ENCODE measurements at places on chromosomes 7 and 10. TPM values are rescaled to one million over a fixed set of nuclear protein-coding genes. Genes with fewer than 3 reads are reported as not detected.

The CLDN15 gene
- total RNA-seq: 8.7 TPM

The STK32C gene
- total RNA-seq: 13.6 TPM

The CYP3A5 gene
- 0.07 TPM for total RNA-seq

The ANKRD30A gene
- total RNA-seq: not detected

The GIGYF1 gene
- 21.3 TPM for total RNA-seq

The PLAC9 gene
- total RNA-seq: 2.3 TPM

The GJD4 gene
- total RNA-seq: not detected

The SORCS1 gene
- total RNA-seq: 1.1 TPM

The OR2A7 gene
- total RNA-seq: 0.64 TPM

The POU6F2 gene
- 0.45 TPM for total RNA-seq

- DNase-seq: no peak
- no peak overlapping the region for H3K27ac ChIP-seq
- no peaks in the 10 kb centered on the region for H3K36me3 ChIP-seq
These were observed 53.2 kb downstream of the ICA1 start for GRCh38 chr7:8208816-8209215.

GRCh38 chr7:128833148-128833945 is 3.1 kb downstream of the FLNC start:
- H3K4me1 ChIP-seq: peaks cover 58% of the 10 kb centered on the region
- H3K4me3 ChIP-seq: peak overlapping the region; percentile 93
- H3K36me3 ChIP-seq: peaks cover 20% of the 10 kb centered on the region
- no peaks in the 10 kb centered on the region for H3K27me3 ChIP-seq
- DNase-seq: peak; percentile 93

DNA sequence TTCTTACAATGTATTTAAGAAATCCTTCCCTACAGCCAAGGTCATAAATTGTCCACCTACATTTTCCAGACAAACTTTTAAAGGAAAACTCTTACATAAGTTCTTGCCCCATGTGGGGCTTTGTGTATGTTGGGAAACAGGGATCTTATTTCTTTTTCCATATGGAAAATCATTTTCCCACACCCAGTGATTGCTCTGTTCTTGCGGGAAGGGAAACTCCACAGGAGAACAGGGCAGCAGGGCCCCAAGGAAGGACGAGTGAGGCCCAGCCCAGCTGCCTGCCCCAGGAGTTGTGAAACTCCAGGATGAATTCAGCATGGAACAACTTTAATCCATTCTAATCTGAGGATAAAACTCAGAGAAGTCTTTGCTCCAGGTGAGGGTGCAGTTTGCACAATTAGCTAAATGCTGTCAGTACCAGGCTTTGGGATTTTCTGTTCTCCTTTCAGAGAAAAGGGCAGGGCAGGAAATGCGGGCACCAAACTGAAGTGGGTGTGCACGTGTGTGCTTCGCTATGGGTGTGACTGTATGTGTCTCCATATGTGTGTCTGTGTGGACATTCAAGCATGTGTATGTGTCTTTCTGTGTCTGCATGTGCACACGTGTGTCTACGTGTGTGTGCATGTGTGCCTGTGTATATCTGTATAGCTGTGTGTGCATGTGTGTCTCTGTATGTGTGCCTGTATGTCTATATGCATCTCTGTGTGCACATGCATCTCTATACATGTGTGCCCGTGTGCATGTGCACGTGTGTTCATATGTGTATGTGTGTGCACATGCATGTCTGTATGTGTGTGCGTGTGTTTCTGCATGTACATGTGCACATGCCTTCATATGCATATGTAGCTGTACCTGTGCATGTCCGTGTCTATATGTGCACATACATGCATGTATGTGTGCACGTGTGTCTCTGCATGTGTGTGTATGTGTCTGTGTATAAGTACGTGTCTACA is 102.0 kb upstream of the FAM20C start:
- H3K4me1 ChIP-seq: peaks cover 61% of the 10 kb centered on the region
- H3K4me3 ChIP-seq: no peak overlapping the region
- peak overlapping the region; percentile 70 for H3K27ac ChIP-seq
- peak; percentile 49 for DNase-seq
- no peaks in the 10 kb centered on the region for H3K36me3 ChIP-seq
- no peaks in the 10 kb centered on the region for H3K27me3 ChIP-seq

DNA sequence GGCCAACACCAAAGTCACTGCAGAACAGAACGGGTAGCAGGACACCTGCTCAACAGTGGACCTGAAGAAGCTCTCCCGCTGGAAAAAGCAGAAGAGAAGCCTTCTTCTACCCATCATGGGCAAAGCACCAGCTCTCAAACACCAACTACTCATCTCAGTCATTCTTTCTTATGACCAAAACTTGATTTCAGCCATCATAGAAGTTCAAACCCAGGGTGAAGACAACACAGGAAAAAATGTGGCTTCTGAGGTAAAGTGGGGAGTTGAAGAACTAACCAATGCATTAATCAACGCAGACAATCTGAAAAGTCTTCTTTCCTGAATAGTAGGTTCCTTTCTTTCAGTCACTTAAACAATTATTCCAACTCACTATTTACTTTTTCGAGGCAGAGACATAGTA is 83.3 kb downstream of the ELMO1 start:
- H3K4me3 ChIP-seq: no peak overlapping the region
- no peaks in the 10 kb centered on the region for H3K27me3 ChIP-seq
- no peak for DNase-seq
- H3K4me1 ChIP-seq: no peaks in the 10 kb centered on the region
- no peaks in the 10 kb centered on the region for H3K36me3 ChIP-seq
- no peak overlapping the region for H3K27ac ChIP-seq

DNA sequence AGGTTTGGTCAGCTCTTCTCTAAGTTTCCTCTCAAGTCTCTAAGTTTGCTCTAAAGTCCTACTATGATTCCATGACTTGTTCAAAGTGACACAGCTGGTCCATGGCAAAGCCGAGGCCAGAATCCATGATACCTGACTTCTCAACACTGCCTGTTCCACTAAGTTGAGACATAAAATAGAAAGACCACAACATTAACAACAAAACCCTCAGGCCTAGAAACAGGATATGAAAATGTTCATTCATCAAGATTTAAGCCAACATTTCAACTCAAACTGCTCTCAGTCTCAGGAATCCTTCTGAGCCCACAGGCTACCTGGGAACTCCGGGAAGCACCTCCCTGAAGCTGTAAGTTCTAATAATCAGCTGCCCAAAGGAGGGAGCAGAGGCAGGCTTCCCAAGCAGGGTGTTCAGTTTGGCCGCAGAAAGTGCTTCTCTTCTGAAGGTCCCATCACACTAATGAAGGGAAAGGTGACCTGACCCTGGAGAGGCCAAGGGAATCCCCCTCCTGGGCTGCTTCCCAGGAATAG is 62.9 kb downstream of the STK17A start:
- H3K27ac ChIP-seq: peak overlapping the region; percentile 99
- peaks cover 5% of the 10 kb centered on the region for H3K36me3 ChIP-seq
- DNase-seq: no peak
- H3K4me3 ChIP-seq: no peak overlapping the region
- H3K4me1 ChIP-seq: peaks cover 55% of the 10 kb centered on the region

GRCh38 chr10:77744245-77744644 is 106.6 kb upstream of the KCNMA1 start:
- H3K4me1 ChIP-seq: peaks cover 5% of the 10 kb centered on the region
- DNase-seq: no peak

DNA sequence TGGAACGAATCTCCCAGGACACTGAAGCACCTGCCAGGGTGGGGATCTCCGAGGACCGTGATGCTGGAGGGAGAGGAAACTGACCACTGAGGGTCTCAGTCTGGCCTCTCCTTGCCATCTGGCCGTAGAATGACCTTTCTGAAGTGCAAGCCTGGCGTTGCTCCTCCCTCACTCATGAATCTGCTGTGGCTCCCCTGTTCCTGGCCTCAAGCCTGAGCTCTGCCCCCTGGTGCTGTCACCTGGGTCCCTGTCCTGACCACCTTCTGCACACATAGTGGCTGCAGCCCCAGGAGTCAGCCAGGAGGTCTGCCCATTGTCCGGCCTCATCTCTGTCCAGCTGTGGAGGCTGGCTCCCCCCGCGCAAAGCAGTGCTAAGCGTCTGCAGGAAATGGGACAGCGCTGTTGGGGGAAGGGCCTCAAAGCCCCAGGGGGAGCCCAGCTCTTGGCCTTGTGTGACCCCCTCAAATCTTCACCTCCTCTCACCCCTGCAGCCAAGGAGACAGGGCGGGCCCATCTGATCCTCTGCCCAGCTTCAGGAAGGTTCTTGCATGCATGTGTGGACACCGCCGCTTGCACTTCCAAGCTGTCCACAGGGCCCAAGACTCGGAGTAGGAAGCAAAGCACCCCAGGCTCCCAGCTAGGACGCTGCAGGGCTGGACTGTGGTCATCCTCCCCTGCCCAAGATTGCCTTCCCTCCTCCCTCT is 65.7 kb downstream of the MYL10 start:
- no peak overlapping the region for H3K27ac ChIP-seq
- H3K27me3 ChIP-seq: peaks cover 27% of the 10 kb centered on the region
- no peak overlapping the region for H3K4me3 ChIP-seq
- H3K4me1 ChIP-seq: no peaks in the 10 kb centered on the region
- no peaks in the 10 kb centered on the region for H3K36me3 ChIP-seq
- no peak for DNase-seq

DNA sequence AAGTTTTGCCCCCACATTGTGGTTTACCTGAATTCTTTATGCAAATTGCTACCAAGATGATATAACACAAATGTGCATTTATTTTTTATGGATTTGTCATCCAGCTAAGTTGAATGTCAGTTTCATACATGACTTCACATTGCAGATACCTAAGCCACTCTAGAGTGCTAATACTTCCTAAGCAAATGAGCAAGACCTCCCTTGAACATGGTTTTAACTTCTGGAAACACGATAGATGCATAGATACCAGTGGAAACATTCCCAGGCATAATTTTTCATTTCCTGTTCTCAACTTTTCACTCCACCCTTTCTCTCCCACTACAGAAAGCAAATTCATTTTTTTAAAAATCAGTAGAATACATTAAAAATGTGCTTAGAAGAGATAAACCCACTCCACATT is 20.3 kb downstream of the GOT1 start:
- H3K36me3 ChIP-seq: peaks cover 8% of the 10 kb centered on the region
- no peak overlapping the region for H3K4me3 ChIP-seq
- no peaks in the 10 kb centered on the region for H3K4me1 ChIP-seq
- no peak for DNase-seq

- H3K4me1 ChIP-seq: peaks cover 7% of the 10 kb centered on the region
- H3K36me3 ChIP-seq: no peaks in the 10 kb centered on the region
- no peaks in the 10 kb centered on the region for H3K27me3 ChIP-seq
- DNase-seq: peak; percentile 1
These were observed 141.3 kb upstream of the VKORC1L1 start for GRCh38 chr7:65731562-65732035.

- no peak overlapping the region for H3K4me3 ChIP-seq
- no peak overlapping the region for H3K27ac ChIP-seq
- H3K4me1 ChIP-seq: no peaks in the 10 kb centered on the region
These were observed 10.8 kb downstream of the ERLIN1 start for GRCh38 chr10:100174699-100175677.

GRCh38 chr10:79146611-79147130 is 77.9 kb downstream of the ZMIZ1 start:
- peak overlapping the region; percentile 46 for H3K27ac ChIP-seq
- peaks cover 3% of the 10 kb centered on the region for H3K36me3 ChIP-seq
- DNase-seq: no peak

- no peaks in the 10 kb centered on the region for H3K4me1 ChIP-seq
- H3K36me3 ChIP-seq: no peaks in the 10 kb centered on the region
- no peak for DNase-seq
- H3K27me3 ChIP-seq: peaks cover 2% of the 10 kb centered on the region
- no peak overlapping the region for H3K4me3 ChIP-seq
These were observed 74.2 kb downstream of the ARMC3 start for GRCh38 chr10:23001901-23002516.

- H3K36me3 ChIP-seq: no peaks in the 10 kb centered on the region
- H3K4me1 ChIP-seq: peaks cover 3% of the 10 kb centered on the region
- no peak overlapping the region for H3K27ac ChIP-seq
- H3K4me3 ChIP-seq: no peak overlapping the region
These were observed 66.3 kb downstream of the PARD3 start for GRCh38 chr10:34748767-34749166.
